ENCODE measurements at places on chromosomes 6 and 20.

- DNase-seq, result peak; percentile 24
Measured at GRCh38 chr6:45845567-45845966, 170.1 kb downstream of the CLIC5 start.

DNA sequence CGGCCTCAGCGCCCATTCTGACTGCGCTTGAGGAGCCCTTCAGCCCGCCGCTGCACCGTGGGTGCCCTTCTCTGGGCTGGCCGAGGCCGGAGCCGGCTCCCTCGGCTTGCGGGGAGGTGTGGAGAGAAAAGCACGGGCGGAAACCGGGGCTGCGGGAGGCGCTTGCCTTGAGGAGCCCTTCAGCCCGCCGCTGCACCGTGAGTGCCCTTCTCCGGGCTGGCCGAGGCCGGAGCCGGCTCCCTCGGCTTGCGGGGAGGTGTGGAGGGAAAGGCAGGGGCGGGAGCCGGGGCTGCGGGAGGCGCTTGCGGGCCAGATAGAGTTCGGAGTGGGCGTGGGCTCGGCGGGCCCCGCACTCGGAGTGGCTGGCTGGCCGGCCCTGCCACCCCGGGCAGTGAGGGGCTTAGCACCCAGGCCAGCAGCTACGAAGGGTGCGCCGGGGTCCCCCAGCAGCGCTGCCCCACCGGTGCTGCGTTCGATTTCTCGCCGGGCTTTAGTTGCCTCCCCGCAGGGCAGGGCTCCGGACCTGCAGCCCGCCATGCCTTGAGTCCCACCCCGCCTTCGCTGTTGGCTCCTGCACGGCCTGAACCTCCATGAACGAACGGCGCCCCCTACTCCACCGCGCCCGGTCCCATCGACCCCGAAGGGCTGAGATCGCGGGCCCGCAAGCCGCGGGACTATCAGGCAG, 45.7 kb upstream of the MCUR1 start:
- DNase-seq, result no peak

DNA sequence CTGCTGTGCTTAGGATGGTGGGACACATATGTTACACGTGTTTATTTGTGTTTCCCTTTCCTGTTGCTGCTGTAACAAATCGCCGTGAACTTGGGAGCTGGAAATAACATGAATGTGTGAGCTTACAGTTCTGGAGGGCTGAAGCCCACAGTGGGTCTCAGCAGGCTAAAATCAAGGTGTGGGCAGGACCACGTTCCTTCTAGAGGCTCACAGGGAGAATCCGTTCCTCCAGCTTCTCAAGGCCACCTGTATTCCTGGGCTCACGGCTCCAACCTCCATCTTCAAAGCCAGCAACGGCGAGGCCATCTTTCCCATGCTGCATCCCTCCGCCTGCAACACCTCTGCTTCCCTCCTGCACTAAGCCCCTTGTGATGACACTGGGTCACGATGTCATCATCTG, 27.4 kb upstream of the PTGIS start:
- no peak for DNase-seq

GRCh38 chr20:40991181-40991889, 37.3 kb upstream of the TOP1 start:
- DNase-seq, result no peak

- no peak for DNase-seq
Measured at GRCh38 chr6:139473731-139474130, 99.3 kb upstream of the CITED2 start.

DNA sequence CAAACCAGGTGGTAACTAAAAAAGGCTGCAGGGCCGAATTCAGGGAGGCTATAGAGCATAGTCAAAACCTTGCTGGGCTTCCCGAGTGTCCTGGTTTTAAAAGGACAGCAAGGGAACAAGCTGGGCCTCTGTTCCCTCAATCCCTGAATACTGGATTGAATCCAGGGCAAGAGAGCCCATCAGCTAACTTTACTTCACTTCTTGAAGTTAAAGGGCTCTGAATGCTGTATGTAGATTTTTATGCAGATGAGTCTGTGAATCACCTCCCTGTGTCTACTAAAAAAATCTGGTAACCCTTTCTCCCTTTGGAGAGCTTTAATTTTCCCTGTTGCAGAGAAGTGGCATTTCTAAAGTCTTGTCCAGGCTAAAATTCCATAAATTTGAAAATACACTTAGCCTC, 29.5 kb downstream of the LYRM4 start:
- no peak for DNase-seq

- DNase-seq, result no peak
Measured at GRCh38 chr20:37921341-37921929, 18.5 kb downstream of the VSTM2L start.

DNA sequence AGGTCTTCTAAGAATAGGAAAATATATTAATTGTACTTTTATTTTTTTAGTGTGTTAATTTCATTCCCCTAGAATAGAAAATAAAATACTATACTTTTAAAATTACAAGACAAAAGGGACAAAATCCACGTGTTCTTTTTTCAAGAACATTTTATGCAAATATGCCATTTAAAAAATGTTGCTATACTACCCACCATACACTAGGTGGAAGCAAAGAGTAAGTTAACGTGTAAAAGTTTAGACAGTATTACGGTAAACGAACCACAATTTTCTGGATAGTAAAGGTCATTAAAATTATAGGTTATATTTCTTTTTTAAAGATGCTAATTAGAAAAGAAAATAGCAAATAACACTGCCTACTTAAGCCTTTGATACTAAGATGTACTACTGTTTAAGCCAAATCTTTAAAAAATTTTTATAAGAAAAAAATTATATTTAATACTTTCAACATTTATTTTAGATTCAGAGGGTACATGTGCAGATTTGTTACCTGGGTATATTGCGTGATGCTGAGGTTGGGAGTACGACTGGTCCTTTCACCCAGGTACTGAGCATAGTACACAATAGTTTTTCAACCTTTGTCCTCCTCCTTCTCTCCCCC, 287.6 kb downstream of the PHF3 start:
- no peak for DNase-seq

DNA sequence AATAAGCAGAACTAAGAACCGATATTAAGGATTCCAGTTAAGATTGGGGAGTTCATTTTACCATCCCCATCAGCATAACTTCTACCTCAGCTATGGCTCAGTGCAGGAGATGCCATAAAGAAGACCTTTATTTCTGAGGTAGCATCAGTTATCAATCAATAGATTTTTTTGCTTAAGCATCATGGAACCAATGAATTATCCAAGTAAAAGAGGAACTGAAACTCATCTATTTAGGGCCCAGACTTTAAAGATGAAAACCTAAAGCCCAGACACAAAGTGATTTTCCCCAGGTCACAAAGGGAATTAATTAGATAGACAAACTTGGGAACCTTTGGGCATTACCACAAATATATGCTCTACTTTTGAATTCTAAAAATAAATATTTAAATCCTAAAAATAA, 59.2 kb upstream of the TINAG start:
- DNase-seq, result no peak

DNA sequence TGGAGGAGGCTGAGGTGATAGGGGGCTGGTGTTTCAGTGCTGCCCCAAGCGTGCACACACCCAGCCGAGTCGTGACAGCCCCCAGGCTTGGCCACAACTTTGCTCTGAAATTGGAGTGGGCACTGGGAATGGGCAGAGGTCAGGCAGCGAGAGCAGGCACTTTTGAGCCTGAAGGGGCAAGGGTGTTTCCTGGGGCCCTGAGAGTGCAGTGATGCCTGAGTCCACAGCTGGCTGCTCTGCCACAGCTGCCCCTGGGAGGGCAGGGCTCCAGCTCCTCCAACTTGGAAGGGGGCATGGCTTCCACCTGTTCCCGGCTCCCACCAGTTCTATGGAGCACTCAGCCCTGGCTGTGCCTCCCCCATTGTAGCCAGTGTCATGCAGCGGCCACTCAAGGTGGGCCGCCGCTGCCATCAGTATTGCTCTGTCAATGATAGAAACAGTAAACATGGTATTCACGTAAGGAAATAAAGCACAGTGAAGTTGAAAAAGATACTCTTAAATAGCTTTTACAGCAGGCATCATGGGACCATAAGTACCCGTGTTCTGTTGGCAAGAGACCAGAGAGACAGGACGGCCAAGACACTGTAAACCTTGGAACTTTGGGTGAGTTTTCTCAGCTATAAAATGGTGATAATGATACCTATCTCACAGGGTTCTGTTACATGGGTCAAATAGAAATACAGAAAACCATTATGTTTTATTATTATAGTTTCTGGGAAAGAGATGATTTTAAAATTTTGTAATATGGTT, 108.9 kb downstream of the THEMIS start:
- no peak for DNase-seq

DNA sequence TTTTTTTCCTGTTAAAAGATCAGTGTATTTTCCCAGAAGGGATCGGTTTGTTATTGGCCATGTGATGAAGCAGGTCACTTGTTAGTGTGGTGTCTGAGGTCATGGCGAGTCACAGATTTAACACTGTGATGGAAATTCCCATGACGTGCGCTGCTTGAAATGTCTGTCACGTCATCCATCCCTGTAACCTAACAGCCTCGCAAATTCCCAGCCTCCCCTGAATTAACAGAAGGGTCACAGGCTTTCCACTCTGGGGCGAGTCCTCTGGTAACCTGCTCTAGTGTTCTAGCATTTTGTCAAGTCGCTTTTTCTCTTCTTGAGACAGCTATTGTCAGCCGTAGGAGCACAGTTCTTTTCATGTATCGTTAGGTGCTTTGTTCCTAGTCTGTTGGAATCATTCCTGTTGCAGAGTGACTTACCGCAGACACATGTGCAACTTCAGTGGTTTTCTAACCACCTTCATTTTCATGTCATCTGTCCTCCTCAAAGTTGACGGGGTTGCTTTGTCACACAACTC, 137.2 kb downstream of the MAP3K4 start:
- peak; percentile 26 for DNase-seq

DNA sequence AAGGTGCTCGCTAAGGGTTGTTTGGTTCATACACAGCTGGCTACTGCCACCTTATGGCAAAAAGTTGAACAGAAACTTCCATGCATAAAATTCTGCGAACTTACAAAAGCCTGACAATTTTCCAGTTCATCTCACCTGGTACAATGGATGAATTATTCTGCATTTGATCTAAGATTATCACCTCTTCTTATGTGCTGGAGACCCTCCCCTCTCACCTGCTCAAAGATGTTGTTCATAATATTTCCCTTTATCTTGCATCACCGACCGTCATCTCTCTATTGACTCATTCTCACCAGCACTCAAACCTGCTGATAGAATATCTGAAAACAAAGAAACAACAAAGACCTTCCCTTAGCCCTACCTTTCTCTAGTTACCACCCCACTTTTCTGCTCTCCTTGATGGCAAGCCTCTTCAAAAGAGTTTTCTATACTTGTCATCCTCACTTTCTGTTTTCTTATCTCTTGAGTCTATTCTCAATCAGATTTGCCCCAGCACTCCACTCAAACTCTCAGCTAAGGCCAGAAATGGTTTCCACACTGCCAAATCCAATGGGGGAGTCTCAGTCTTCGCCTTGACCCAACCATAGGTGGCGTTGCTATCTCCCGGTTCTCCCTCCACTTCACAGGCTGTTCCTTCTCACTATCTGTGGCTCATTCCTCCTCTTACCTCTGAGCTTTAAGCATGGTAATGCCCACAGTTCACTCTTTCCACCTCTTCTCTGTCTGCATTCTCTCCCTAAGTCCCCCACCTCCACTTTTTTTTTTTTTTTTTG, 25.8 kb downstream of the SNRNP48 start:
- DNase-seq, result no peak

GRCh38 chr6:137237413-137238170, 18.4 kb upstream of the IFNGR1 start:
- peak; percentile 82 for DNase-seq

DNA sequence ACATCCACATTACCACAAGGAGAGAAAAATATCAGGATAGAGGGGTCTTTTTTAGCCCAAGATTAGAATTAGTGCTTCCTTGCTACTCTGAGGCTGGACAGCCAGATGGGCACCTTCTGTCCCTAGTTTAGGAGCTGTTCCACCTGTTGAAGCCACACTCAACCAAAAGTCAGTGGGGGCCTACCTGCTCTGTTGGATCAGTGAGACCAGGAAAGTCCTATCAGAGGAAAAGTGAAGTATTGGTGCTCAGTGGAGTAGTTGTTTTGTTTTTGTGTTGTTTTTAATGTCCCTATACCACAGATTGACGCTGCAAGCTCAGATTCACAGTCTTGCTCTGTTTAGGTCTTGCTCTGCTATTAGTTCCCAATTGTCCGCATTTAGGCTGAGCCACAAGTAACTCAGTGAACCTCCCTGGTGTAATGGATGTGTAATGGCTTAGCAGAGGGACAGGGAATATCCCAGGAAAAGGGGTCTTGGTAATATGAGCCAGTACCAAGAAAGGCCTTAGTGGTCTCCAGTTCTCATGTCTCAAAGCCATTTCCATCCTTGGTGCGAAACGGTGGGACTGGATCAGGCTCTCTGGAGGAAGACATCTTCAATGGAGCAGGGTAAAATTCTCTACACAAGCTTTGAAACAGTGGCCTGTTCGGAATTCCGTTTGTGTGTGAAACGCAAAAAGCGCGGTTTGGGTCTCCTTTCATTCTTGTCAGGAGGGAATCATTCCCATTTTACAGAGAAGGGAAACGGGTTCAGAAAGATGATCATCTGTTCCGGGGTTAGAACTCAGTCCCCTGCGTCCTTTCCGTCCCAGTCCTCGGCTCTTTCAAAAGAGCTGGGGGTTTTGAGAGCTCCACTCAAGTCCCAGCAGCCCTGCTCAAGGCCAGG, 631 bp upstream of the PABPC1L start:
- DNase-seq, result no peak

GRCh38 chr20:33636776-33637175, 25.4 kb upstream of the C20orf144 start:
- no peak for DNase-seq

DNA sequence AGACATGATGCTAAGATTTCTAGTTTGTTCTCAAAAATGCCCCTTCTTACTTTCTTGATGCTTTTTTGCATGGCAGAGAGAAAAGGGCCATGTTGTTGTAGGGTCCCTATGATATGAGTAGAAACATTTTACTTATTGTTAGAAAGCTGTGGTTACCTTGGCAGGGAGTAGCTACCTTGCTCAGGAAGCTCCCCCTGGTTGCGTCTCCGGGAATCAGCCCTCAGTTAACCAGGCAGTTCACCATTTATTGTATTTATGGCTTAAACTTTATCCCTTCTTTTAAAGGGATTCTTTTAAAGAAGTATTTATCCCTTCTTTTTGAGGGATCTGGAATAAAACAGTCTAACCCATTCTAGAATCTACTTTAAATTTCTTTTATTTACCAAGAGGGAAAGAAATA, 113.9 kb upstream of the PROKR2 start:
- no peak for DNase-seq

- DNase-seq, result no peak
Measured at GRCh38 chr6:102986086-102986485, 1592.6 kb downstream of the GRIK2 start.

- DNase-seq, result no peak
Measured at GRCh38 chr6:26232306-26232939, 132.6 kb upstream of the BTN3A2 start.

DNA sequence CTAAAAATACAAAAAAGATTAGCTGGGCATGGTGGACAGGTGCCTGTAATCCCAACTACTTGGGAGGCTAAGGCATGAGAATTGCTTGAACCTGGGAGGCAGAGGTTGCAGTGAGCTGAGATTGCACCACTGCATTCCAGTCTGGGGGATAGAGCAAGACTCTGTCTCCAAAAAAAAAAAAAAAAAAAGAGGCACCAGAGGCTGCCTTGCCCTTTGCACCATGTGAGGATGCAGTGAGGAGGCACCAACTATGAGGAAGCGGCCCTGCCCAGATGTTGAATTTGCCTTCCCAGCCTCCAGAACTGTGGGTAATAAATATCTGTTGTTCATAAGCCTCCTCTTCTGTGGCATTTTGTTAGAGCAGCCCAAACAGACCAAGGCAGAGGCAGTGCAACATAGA, 54.4 kb downstream of the ALDH5A1 start:
- DNase-seq, result no peak

GRCh38 chr20:60822699-60823607, 429.1 kb upstream of the CDH4 start:
- no peak for DNase-seq
